ENCODE measurements at places on chromosomes 6 and 20.
A peak's percentile ranks its signal among the peaks of the same experiment; 100 is the strongest.

- no peak for DNase-seq
These were observed 85.4 kb upstream of the MYLIP start for GRCh38 chr6:16043171-16044135.

DNA sequence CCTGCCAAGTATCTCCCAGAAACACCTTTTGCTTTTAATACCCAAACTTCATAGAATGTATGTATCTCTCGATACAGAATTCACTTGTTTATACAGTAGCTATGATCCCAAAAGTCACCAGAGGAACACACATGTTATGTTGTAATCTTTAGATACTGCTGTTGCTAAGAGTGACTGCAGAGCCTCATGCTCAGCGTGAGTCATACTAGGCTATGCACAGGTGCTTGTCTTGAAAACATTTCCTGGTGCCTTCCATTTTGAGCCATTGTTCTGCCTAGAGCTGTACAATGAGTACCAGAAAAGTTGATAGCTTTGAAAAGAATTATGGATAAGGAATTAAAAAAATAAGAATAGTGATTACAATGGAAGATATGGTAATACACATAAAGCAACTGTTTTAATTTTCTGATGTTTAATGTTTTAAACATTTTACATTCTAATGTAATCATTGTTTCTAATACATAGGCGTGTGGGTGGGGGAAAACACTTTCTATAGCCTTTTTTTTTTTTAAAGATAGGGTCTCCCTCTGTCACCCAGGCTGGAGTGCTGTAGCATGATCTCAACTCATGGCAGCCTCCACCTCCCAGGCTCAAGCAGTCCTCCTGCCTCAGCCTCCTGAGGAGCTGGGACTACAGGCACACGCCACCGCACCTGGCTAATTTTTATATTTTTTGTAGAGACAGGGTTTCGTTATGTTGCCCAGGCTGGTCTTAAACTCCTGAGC, 79.4 kb downstream of the CD24 start:
- peak; percentile 2 for DNase-seq

DNA sequence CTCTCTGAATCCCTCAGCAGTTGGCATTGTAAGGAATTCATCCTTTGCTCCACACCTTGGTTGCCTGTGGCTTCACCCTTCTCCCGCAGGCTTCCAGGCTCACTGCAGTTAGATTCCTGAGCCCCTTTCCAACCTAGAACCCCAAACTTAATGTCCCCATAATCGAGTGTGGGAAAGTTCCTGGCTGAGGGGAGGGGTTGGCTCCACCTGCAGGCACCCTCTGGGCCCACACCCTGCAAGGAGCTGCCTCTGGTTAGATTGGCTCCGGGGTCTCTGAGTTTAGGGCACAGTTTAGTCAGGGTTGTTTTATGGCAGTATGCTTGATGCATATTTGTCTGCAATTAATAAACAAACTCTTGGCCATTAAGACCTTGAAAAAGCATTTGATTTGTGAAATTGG, 63.4 kb downstream of the MTHFD1L start:
- DNase-seq, result no peak

DNA sequence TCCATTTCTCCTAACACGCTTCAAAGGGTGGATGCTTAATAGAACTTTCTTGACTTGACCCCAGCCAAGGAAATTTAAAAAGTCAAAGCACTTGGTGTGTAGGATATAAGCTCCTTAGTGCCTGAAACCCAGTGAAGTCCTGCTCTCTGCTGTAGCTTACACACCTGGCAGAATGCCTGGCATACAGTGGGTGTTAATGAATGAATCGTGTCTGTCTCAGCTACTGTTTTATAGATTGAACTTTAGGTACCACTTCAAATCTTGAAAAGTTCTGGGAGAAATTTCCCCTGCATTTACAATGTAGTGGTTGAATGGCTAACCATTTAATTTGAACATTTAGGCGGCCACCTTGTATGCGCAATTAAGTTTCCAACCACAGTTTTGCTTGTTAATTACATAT, 70.5 kb upstream of the ZNF217 start:
- no peak for DNase-seq

DNA sequence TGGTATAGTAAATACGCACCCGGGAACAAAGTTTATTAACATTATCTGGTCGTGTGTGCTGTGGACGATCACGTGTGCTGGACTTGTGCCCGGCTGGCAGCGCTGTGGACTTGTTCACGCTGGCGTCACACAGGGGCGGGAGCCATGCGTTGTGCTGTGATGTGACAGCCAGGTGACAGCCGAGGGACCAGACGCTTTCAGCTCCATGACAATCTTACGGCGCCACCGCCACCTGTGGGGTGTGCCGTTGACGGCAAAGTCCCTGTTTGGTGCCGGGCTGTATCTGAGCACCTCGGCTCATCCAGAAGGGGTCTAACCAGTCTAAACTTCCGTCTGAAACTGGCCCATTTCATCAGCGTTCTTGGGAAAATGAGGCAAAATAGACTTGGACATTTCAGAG, 25.2 kb downstream of the DLL1 start:
- DNase-seq, result no peak

DNA sequence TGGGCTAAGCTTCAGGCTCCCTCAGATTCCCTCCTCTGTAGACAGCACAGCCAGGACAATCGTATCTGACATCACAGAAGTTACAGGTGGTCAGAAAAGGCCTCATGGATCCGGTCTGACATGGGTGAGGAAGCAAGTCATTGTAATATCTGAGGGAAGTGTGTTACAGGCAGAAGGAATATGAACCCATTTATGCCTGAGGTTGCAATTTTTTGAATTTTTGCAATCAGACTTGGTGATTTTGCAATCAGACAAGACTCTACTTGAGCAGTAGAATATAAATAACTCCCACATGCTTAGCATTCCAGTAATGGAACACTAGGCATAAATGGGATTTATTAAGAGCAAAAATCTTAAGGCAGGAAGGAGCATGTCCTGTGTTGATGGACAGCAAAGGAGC, 52.1 kb downstream of the CBLN4 start:
- no peak for DNase-seq

GRCh38 chr6:44737341-44737740, 349.8 kb downstream of the CDC5L start:
- no peak for DNase-seq

DNA sequence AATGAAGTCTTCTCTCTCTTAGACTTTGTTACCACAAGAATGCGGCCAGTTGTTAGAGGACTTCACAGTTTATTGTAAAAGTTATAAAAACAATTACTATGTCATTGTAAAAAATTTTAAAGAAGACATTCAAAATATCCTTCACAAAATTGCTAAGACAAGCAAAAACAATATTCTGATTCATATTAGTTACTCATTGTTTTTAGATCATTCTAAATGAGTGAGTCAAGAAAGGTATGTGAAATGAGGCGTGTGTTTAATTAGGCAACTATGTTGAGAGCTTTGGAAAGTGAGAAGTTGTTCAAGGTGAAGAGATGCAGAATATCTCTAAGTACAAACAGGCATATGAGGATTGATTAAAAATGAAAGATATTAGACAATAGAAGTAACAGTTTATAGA, 875.3 kb downstream of the EYS start:
- no peak for DNase-seq

GRCh38 chr6:160132297-160132637, 10.7 kb downstream of the SLC22A1 start:
- DNase-seq, result no peak

GRCh38 chr20:10388597-10388996, 45.4 kb downstream of the MKKS start:
- no peak for DNase-seq

GRCh38 chr6:142834853-142835252, 110.1 kb downstream of the HIVEP2 start:
- no peak for DNase-seq

DNA sequence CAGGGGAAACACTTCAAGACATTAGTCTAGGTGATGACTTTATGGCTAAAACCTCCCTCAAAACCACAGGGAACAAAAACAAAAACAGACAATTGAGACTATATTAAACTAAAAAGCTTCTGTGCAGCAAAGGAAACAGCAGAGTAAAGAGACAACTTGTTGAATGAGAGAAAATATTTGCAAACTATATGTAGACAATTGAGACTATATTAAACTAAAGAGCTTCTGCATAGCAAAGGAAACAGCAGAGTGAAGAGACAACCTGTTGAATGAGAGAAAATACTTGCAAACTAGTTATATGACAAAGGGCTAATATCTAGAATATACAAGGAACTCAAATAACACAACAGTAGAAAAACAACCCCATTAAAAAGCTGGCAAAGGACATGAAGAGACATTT, 136.4 kb downstream of the IBTK start:
- DNase-seq, result no peak

DNA sequence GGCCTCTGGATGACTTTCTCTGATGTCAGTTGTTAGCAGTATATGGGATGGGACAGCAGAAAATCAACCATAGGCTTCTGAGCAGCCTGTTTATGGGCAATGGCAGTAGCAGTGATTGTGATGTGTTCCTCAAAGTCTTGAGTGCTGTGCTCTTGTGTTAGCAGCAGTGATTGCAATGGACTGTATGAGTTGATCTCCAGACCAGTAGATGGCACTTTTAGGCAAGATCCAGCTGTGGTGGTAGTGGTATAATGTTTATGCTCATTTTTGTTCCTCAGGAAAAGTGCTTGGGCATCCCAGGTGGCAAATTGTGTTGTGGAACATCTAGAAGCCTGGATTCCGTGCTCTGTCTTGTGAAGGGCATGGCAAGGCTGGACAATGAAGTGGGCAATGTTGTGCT, 181.6 kb upstream of the SYNCRIP start:
- DNase-seq, result no peak

GRCh38 chr6:141394565-141395051, 738.1 kb upstream of the GJE1 start:
- DNase-seq, result no peak

- DNase-seq, result no peak
These were observed 25.4 kb downstream of the SLC17A9 start for GRCh38 chr20:62977613-62978560.

All from erythroblast (primary cell).